ENCODE measurements at places on chromosomes 11 and 22.

DNA sequence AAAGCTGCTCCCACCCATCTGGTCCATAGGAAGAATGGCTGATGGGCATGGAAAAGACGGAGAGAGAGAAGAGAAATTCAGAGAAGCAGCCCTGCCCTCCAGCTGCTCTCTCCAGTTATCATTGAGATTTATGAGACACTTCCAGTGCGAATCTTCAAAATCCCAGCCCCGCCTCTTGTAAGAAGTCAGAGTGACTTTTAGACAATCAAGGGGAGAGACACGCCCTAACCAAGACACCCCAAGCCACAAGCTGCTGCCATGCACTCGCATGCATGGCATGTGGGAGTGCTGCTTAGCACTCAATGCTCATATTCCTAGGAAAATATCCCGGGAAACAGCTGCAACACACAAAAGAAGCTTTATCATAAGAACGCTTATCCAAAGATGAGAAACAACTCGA, 110.6 kb upstream of the BID start:
- DNase-seq, result no peak

GRCh38 chr11:126662035-126662790, 306.7 kb downstream of the ST3GAL4 start:
- DNase-seq, result no peak

DNA sequence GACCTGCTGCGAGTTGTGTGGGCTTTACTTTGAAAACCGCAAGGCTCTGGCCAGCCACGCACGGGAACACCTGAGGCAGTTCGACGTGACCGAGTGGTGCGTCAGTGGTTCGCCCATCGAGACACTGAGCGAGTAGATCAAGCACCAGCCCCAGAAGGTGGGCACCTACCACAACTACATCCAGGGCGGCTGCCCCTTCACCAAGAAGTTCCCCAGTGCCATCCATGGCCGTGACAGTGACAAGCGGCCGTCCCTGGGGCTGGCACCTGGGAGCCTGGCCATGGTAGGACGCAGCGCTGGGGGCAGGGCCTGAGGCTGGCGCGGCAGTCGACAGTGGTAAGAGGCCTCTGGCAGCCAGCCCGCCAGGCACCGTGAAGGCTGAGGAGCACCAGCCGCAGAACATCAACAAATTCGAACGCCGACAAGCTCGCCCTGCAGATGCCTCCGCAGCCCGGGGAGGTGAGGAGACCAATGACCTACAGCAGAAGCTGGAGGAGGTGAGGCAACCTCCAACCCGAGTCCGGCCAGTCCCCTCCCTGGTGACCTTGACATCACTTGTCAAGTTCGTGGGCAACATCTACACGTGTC, 545.2 kb upstream of the CCDC179 start:
- no peak for DNase-seq

DNA sequence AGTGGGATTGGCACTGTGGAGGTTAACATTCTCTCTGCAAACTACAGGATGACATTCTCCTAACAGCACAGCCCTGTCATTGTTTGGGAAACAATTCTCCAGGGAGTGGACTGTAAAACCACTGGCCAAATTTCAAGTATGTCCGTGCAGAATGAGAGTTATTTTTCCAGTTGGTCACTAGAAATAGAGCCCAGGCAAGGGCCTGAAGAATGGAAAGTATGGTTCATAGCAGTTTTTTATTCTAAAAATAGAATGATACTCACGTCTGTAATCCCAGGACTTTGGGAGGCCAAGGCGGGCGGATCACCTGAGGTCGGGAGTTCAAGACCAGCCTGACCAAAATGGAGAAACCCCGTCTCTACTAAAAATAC, 39.0 kb upstream of the CD44 start:
- DNase-seq, result no peak

- DNase-seq, result no peak
Measured at GRCh38 chr11:46345881-46346484, 1.3 kb upstream of the DGKZ start.

- no peak for DNase-seq
Measured at GRCh38 chr22:38074181-38075104, 9.5 kb downstream of the SLC16A8 start.

- no peak for DNase-seq
Measured at GRCh38 chr11:14519597-14519916, 629 bp downstream of the PSMA1 start.

- no peak for DNase-seq
Measured at GRCh38 chr11:38191101-38191500, 1593.1 kb upstream of the RAG2 start.

- peak; percentile 93 for DNase-seq
Measured at GRCh38 chr11:64225608-64226506, at the start of the genes NUDT22 and TRPT1. NUDT22 (plus strand) TSS chr11:64226274; CDS start chr11:64226653, 379 bp downstream. TRPT1 (minus strand) TSS chr11:64226186; CDS start chr11:64225860, 326 bp downstream.

- no peak for DNase-seq
Measured at GRCh38 chr22:49100773-49101172, 726.9 kb downstream of the BRD1 start.

DNA sequence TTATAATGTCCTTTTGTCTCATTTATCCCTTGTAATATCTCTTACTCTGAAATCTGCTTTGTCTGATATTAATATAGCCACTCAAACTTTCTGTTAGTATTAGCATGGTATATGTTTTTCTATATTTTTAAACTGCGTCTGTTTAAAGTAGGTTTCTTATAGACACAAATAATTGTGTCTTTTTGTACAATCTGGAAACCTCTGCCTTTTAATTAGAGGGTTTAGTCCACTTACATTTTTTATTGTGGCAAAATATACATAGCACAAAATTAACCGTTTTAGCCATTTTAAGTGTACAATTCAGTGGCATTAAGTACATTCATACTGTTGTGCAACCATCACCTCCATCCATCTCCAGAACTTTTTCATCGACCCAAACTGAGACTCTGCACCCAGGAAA, 28.6 kb downstream of the PARVG start:
- DNase-seq, result no peak

- DNase-seq, result no peak
Measured at GRCh38 chr11:109526931-109527330, 104.9 kb downstream of the C11orf87 start.

DNA sequence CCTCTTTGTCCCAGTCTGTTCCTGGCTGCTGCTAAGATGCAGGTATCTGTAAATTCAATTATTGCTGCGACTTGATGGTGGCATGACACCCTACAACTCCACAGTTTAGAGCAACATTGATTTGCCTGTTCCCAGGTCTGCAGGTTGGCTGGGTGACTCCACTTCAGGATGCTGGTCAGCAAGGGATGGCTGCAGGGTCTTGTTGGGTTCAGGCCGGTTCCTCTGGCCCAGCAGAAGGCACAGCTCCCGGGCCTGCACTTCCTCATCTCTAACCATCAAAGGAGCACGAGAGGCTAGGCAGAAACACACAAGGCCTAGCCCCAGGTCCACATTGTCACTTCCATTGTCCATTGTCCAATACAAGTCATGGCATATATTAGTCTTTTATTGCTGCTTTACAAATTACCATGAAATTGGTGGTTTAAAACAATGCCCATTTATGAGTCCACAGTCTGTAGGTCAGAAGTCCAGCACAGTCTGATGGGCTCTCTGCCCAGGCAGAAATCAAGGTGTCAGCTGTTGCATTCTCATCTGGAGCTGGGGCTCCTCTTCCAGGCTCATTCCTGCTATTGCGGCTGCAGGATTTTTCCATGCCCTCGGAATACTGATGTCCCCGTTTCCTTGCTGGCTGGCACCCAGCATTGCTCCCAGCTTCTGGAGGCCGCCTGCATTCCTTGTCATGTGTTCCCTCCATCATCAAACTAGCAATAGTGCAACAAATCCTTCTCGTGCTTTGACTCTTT, 96.6 kb upstream of the LMO1 start:
- DNase-seq, result no peak

DNA sequence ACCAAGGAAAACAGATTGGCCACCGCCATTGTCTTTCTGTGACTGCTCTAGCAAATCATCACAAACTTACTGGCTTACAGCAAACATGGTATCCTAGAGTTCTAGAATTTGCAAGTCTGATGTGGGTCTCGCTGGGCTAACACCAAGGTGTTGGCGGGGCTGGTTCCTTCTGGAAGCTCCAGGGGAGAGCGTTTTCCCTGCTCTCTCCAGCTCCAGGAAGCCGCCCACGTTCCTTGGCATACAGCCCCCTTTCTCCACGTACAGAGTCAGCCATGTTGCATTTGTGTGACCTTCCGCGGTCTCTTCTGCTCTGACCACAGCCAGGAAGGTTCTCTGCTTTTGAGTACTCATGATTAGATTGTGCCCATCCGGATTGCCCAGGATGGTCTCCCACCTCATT, 27.5 kb downstream of the TBC1D22A start:
- DNase-seq, result no peak

DNA sequence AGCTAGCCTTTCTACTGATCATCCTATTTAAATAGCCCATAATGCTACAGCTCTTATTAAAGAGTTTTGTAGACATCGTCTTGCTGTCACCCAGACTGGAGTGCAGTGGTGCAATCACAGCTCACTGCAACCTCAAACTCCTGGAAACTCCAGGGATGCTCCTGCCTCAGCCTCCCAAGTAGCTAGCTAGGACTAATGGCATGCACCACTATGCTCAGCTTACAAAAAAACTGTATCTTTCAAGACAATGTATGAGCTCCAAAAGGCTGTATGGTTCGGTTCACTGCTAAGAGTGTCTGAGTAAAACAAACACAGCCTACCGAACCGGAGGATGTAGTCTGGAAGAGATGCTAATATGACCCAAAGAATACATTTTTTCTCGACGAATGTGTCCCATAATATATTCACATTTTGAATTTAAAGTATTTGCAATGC, 2.6 kb downstream of the TAF1D start:
- no peak for DNase-seq
